ENCODE measurements at places on chromosomes 3 and 15. TPM values are rescaled to one million over a fixed set of nuclear protein-coding genes. Genes with fewer than 3 reads are reported as not detected.
A peak's percentile ranks its signal among the peaks of the same experiment; 100 is the strongest.

DNA sequence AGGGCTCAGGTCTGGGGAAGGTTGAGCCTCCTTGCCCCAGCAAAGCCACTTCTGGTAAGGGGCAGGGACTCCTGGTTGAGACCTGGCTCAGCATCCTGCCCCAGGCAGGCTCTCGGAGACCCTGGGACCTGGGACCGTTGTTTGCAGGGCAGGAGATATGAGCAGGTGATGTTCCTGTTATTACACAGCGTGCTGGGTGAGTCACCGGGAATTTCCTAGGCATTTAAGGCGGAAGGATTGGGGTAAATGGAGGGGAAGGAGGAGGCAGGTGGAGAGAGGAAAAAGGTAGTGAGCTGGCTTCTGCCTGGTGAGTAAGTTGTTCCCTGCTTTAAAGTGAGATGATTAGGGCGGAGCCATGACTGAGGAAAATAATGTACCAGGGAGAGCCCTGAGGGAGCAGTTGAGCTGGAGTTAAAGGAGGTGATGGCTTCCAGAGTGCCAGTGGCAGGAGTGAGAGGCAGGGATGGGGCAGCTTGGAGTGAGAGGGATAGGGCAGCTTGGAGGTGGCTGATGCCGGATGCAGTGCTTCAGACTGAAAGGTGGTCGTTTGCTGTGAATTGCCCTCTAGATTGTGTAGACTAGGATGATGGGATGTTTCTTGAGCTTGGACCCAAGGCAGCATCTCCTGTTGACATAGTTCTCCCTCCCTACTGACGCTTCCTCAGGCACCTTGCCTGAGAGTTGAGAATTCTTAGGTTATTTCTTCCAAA lies 79.4 kb downstream of the AAGAB start:
- H3K36me3 ChIP-seq: peaks cover 20% of the 10 kb centered on the region
- H3K27me3 ChIP-seq: no peaks in the 10 kb centered on the region
- DNase-seq: peak; percentile 18
- H3K27ac ChIP-seq: peak overlapping the region; percentile 64
- H3K4me1 ChIP-seq: peaks cover 26% of the 10 kb centered on the region

GRCh38 chr3:30832961-30833575 lies 61.4 kb downstream of the GADL1 start:
- H3K27me3 ChIP-seq: peaks cover 9% of the 10 kb centered on the region
- DNase-seq: no peak
- no peak overlapping the region for H3K27ac ChIP-seq

GRCh38 chr15:76330080-76330680 lies 6.4 kb upstream of the ISL2 start:
- no peak for DNase-seq
- peaks cover 53% of the 10 kb centered on the region for H3K27me3 ChIP-seq
- H3K27ac ChIP-seq: no peak overlapping the region
- no peak overlapping the region for H3K4me3 ChIP-seq

- no peaks in the 10 kb centered on the region for H3K27me3 ChIP-seq
- no peak overlapping the region for H3K4me3 ChIP-seq
- H3K27ac ChIP-seq: no peak overlapping the region
- DNase-seq: no peak
Measured at GRCh38 chr3:77025471-77025870, 14.4 kb upstream of the ROBO2 start.

- H3K27me3 ChIP-seq: peaks cover 13% of the 10 kb centered on the region
- no peaks in the 10 kb centered on the region for H3K36me3 ChIP-seq
- no peak overlapping the region for H3K4me3 ChIP-seq
- peaks cover 4% of the 10 kb centered on the region for H3K4me1 ChIP-seq
Measured at GRCh38 chr15:78702609-78703333, 61.8 kb upstream of the CHRNB4 start.

Gene MCTP2
- total RNA-seq: 12.6 TPM

Gene GOLGA8O
- not detected for total RNA-seq
